ENCODE measurements at places on chromosomes 1 and 21.

- no peak for DNase-seq
Measured at GRCh38 chr1:103250441-103250861, 142.1 kb upstream of the COL11A1 start.

GRCh38 chr1:74812180-74812541 is 79.2 kb downstream of the TYW3 start:
- no peak for DNase-seq

DNA sequence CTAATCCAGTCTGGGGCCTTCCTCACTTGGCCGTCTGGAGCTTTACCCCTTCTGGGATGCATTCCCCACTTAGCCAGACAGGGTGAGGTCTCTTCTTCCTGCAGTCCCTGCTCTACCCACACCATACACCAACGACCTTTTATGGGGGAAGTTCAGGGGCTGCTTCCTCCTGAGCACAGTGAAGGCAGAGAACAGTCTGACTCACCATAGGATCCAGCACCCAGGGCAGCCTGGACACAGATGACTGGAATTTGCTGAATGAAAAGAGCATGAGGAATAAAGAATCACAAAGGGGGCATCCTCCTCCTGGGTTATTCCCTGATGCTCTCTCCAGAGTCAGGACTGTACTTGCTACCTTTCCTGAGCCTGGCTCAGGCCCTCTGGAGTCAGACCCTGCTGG is 4.6 kb upstream of the FOXE3 start:
- no peak for DNase-seq

GRCh38 chr1:154788886-154789285 is 81.2 kb downstream of the KCNN3 start:
- DNase-seq: no peak

- no peak for DNase-seq
Measured at GRCh38 chr1:89047734-89048133, 17.3 kb downstream of the GBP1 start.

GRCh38 chr1:118842452-118843201 is 145.5 kb downstream of the TBX15 start:
- no peak for DNase-seq

DNA sequence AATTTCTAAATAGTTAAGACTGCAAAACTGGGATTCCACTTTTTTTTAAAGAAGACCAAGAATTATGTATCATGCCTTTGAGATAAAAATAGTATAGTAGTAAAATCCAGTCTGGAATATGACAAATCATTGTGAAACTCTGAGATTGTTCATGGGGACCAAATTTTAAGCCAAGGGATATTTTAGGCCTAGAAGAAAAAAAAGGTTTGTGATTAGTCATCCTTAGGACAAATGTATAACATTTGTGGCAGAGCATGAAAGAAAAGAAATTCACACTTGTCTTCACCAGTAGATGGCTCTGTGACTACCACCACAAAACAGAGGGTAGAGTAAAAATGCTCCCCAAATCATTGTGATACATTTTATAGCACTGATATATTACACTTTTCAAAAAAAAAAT is 226.1 kb downstream of the KCTD3 start:
- no peak for DNase-seq

- DNase-seq: no peak
Measured at GRCh38 chr1:111826278-111826677, 70.6 kb downstream of the DDX20 start.

DNA sequence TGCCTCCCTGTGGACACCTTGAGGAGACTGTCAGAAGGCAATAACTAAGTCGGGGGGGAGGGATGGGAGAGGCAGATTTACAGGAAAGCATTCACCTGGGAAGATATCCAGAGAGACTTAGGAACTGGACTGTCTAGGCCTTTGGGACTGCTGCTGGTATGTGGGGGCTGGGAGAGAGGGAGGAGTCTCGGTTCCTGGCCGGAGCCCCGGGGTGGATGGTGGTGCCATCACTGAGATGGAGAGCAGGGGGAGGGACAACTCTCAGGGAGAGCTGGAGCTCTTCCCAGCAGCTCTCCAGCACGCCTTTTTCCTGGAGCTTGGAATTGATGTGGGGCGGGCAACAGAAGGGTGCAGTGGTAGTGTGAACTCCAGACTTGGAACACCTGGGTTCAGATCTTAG is 22.1 kb downstream of the PTPRF start:
- no peak for DNase-seq

- DNase-seq: no peak
Measured at GRCh38 chr1:43334453-43335205, 3.0 kb upstream of the MPL start.

DNA sequence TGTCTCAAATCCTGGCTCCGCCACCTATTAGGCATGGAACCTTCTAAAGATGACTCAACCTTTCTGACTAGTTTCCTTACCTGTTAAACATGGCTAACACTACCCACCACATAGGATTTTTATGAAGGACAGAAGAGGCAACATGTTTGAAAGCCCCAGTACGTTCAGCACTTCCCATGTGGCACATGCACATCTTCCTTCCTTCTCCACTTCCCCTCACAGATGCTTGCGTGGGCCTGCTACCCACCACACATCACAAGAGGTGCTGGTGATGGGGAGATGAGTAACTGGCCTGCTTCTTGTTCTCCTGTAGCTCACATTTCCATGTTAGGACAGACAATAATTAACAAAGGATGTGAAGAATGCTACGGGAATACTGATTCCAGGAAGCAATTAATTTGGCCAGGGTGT is 7.1 kb downstream of the ZBTB21 start:
- DNase-seq: no peak

- no peak for DNase-seq
Measured at GRCh38 chr21:33433425-33434114, 30.4 kb downstream of the IFNGR2 start.

GRCh38 chr1:36941316-36941978 is 92.9 kb downstream of the GRIK3 start:
- no peak for DNase-seq

DNA sequence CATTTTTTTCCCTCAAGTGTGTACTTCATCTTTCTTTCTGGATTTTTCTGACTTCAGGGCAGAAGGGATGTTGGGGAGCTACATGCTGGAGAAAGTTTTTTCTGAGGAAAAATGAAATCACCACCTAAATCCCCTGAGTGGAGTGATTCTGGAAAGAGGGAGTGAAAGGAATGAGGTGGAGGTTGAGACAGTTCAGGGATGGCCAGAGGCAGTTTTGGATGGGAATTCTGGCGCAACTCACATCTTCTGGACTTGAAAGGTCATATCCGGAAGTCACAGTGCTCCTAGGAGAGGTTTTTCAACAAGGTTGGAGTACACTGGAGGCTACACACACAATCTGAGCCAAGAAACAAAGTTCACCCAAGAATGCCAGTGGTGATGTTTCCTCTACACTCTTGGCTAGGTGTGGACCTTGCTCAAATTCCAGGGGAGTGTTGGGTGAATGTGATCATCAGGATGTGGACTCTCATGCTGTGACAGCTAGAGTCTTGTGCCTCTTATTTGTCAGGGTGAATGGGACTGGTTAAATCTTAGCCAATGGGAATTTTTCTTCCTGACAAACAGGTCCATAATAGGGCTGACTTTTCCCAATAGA is 161.5 kb downstream of the HLX start:
- DNase-seq: no peak

GRCh38 chr1:203898458-203899352 is 37.3 kb downstream of the SNRPE start:
- no peak for DNase-seq

GRCh38 chr1:87665151-87665550 is 336.5 kb downstream of the LMO4 start:
- DNase-seq: no peak

- no peak for DNase-seq
Measured at GRCh38 chr1:198959032-198959431, 320.2 kb downstream of the PTPRC start.

Data from K562 (cell line).